NCI-H2029 treated with DMSO at 0.1 percent for 48 hours (cell line): ENCODE measurements at places on chromosomes 2 and 18.

- no peak for DNase-seq
Measured at GRCh38 chr2:105257981-105258380, 16.4 kb downstream of the GPR45 start.

DNA sequence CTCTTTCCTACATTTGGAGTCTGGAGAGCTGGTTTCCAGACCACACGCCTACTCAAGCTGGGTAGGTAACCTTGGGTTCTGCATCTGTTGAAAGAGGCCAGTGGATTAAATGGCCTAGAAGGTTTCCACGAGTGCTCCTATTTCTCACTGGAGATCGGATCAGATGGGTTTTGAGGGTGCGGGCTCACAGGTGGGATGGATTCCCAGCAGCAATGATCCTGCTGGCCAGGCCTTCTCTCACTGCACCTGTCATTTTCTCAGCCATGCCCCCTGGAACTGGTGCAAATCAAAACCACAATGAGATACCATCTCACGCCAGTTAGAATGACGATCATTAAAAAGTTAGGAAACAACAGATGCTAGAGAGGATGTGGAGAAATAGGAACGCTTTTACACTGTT is 747.5 kb upstream of the RAB6C start:
- DNase-seq: no peak

- no peak for DNase-seq
Measured at GRCh38 chr18:40018266-40018665, 1936.8 kb upstream of the PIK3C3 start.

- DNase-seq: no peak
Measured at GRCh38 chr2:10239561-10239967, 63.1 kb upstream of the HPCAL1 start.

DNA sequence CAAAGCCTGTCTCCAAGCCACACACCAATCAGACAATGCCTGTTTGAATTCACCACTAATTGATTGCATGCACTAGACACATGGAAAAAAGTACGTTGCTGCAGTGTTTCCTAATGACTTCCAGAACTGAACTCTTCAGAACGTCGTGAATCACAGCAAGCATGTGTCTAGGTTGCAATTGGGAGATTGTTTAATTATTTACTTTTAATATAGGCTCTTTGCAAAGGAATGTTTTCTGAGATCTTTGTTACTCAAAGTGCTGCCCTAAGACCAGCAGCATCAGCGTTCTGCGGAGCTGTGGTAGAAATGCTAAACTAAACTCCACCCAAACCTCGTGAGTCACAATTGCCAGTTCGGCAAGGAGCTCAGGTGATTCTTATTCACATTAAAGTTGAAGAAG is 52.7 kb upstream of the CCDC68 start:
- DNase-seq: no peak

DNA sequence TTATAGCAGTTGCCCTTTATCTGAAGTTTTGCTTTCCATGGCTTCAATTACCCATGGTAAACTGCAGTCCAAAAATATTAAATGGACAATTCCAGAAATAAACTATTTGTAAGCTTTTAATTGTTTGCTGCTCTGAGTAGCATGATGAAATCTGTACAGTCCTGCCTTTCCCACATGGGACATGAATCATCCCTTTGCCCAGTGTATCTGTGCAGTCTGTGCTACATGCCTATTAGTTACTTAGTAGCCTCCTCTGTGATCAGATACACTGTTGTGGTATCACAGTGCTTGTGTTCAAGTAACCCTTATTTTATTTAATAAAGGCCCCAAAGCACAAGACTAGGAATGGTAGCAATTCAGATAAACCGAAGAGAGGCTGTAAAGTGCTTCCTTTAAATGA is 810.6 kb upstream of the PIK3C3 start:
- no peak for DNase-seq

- no peak for DNase-seq
Measured at GRCh38 chr2:137828624-137829023, 135.6 kb upstream of the HNMT start.

DNA sequence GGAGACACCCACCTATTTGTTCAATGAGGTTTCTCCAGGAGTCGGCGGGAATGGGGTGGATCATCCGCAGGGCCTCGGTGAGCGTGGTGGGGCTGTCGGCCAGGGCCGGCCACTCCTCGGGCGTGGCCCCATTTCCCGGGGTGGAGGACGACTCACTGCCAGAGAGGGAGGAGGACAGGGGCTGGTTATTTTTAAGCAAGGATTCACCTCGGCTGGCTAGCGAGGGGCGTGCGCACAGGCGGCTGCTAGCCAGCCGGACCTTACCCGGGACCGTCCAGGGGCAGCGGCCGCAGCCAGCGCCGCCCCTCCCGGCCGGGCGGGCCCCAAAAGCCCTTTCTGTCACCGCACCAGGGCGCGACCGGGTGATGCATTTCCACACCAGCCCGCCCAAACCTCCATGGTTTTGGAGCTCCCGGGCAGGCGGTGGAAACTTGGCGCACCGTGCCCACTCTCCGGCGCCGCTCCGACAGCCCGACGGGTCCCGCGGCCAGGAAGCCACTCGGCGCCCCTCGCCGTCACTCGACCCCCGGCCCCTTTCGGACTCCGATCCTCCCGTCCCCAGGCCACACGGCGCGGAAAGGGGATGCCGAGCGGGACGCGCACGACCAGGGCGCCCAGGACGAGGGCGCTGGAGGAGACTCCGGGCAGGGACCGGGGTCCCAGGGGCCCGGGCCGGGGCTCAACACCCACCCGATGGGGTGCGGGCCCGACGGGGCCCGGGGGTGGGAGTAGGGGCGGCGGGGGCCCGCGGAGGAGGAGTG is 57.1 kb downstream of the SNORC start:
- no peak for DNase-seq

DNA sequence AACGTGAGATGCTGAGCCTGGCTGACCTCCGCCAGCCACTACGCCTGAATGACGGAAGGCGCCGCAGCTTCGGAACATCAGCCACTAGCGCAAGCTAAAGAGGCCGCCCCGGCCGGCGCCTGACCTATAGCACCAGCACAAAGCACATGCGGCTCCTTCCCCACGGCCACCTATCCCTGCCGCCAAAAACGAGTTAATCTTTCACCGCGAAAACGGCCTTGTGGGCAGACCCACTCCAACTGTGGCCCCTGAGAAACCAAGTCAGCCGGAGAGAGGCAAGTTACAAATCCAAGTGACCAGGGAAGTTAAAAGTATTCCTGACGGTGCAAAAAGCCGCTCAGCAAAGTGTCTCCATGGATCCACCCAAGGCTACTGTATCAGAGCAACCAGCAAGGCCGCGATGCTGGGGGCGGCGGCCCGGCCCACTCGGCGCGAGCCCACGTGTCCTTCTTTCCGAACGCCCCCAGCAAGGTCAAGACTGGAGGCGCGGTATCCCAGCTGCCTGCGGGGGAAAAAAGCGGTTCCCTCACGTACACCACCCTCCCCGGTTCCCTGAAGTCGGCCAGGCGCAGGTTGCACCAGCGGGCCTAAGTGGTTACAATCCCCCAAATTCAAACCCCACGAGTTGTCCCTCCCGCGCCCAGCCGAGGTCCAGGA is 575 bp downstream of the HSPD1 start:
- DNase-seq: no peak

- no peak for DNase-seq
Measured at GRCh38 chr2:179612108-179612507, 249.3 kb downstream of the ZNF385B start.

- DNase-seq: no peak
Measured at GRCh38 chr2:27369471-27370025, 590 bp downstream of the EIF2B4 start.

DNA sequence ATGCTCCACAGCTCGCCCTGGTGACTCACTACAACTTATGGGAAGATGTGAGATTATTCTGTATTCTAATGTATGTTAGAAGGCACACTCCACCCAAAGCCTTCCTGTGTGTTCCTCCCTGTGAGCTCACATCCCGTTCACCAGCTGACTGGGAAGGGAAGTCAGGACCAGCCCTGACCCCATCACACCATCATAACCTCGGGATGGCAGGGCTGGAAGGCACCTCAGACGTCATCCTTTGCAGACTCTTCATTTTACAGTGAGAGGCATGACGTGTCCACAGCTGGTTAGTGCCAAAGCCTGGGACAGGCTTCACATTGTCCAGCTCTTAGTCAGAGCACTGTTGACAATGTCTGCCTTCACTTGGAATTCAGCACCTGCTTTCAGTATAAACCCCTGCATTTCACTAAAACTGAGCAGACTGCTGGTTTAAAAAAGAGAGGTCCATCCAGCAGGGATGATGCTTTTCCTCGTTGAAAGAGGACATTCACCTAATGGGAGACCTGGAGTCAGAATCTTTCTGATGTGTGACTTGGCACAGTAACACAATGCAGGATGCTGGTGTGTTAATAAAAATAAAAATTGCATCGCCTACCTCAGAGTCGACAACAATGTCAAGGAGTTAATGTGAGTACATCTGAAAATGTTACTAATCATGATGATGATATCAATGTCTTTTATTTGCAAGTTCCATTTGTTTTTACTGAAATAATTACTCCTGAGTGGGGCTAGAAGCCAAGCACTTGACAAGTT is 418.0 kb upstream of the TNP1 start:
- no peak for DNase-seq

DNA sequence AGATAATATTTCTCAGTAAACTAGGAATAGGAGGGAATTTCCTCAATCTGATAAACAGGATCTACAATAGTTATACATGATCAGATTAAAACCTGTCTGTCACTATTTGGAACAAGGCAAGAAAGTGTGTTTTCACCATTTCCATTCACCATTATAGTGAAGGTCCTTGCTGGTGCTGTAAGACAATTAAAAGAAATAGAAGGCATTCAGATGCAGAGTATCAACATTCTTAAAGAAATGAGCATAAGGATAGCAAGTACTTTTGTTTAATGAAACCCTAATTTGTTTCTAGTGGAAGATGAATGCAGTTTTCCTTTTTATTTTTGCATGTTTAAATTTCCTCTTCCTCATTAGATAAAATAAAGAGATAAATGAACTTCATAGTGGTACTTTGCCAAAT is 693.7 kb downstream of the PLCL1 start:
- no peak for DNase-seq
